Regular cardiac myocyte (primary cell): ENCODE measurements at places on chromosomes 5 and 9. TPM values are rescaled to one million over a fixed set of nuclear protein-coding genes. Genes with fewer than 3 reads are reported as not detected.

The C9orf50 gene
- 0.28 TPM in 1 of 2 replicates, not detected in the other for total RNA-seq

The AFAP1L1 gene
- total RNA-seq, result 9.6 TPM in 2 replicates

The SURF2 gene
- total RNA-seq, result 10.1 and 26.1 TPM in 2 replicates

The ARL10 gene
- 9.4 and 9.9 TPM in 2 replicates for total RNA-seq

The CORO2A gene
- total RNA-seq, result 0.56 and 0.58 TPM in 2 replicates

The FOXD4L6 gene
- total RNA-seq, result not detected in 2 replicates

The OR1Q1 gene
- total RNA-seq, result not detected in 2 replicates

The ZNF483 gene
- total RNA-seq, result 1.2 and 2.0 TPM in 2 replicates

The NIPAL4 gene
- 0.85 TPM in 1 of 2 replicates, not detected in the other for total RNA-seq
